ENCODE measurements at places on chromosomes 1 and 21.

- no peak for DNase-seq
These were observed 6.8 kb upstream of the TMEM183A start for GRCh38 chr1:203000217-203000944.

DNA sequence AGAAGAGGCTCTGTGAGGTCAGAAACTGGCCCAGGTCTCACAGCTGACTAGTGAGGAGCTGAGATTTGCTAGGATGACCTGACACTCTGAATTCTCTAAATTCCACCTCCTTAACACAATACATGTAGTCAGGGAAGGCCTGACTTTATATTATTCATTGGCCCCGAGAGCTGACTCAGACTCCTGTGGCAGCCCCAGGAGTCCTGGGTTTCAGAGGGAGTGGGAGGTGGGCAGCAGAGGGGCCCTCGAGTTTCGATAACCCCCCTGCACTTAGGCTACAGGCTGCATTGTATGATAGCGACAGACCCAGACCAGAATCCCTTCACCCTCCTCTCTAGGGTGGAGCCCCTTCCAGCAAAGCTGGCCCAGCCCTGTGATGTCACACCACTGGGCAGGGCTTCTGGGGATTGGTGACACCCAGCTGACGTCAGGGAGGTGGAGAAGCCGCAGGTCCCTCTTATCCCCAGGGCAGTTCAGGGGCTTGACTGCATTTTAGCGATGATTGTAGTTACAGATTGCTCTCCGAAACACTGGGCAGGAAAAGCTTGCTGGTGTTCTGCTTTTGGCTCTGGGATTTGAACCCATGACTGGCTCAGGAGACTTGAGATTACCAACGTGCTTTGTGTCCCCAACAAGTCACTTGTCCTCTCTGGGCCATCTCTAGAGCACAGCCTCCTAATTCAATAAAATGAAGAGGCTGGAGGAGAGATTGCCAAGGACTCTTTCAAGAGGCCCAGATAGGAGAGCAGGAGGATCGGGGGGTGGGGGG is 17.0 kb upstream of the GPR37L1 start:
- peak; percentile 97 for DNase-seq

DNA sequence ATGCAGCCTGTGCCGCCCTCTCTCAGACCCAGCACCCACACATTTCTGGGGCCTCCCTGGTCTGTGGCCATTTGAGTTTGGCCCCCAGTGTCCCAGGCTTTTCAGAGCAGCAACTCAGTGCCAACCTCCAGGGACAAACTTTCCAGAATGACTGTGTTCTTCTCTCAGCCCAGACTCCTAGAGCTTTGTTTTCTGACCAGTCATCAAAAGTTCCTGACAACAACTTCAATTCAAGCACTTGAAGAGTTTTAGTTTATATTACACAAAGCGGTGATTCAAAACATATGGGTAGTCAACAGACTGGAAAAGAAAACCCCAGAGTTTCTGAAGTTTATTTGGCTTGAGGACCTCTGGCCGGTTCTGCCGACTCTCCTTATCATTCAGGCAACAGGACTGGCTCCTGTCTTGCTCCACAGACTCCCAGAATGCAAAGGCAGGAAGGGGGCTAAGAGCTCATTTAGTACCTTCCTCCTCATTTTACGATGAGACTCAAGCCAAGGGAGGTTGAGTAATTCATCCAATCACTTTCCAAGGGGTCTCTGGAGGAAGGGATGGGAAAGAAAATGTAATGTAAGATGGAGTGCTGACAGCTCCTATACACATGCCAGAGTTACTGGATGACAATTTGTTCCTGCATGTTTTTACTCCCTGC is 27.0 kb upstream of the TIAM1 start:
- no peak for DNase-seq

DNA sequence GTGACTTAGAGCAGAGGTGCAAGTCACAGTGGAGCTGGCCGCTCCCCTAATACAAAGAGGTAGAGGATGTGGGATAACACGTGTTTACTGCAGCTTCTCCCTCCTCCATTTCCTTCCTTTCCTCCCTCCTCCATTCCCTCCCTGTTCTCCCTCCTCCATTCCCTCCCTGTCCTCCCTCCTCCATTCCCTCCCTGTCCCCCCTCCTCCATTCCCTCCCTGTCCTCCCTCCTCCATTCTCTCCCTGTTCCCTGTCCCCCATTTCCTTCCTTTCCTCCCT is 124.0 kb downstream of the CRYAA start:
- DNase-seq = no peak

DNA sequence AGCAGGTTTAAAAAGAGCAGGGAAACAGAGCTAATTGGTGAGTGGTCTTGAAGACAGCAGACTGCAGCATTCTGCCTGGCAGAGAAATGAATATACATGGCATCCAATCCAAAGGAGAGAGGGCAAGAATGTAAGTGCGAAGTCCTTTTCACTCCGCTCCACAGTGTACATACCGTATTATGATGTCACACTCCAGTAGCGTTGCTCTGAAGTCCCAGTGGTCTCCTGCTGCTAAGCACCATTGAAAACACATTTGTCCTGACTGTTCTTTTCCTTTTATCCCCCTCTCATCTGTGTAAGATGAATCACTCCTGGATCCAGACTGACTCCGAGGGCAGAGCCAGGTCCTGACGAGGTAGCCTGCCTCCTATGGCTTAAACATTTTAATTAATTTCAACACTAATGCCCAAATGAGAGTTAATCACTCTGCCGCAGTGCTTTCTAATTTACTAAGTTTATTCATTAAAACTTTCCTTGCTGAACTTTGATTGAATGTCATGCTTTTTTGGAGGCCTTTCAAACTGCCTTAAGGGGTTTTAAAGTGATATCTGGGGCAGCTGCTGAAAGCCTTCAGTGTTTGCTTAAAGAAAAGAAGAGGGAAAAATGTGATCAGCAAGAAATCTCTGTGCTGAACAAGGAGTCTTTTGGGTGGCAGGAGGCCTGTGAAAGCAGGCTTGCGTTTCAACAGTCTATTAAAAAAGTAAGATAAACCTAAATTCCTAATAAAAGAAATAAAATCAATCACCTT is 227.2 kb downstream of the ATG4C start:
- DNase-seq = peak; percentile 22

GRCh38 chr1:102578804-102579203 is 529.5 kb downstream of the COL11A1 start:
- DNase-seq = no peak

DNA sequence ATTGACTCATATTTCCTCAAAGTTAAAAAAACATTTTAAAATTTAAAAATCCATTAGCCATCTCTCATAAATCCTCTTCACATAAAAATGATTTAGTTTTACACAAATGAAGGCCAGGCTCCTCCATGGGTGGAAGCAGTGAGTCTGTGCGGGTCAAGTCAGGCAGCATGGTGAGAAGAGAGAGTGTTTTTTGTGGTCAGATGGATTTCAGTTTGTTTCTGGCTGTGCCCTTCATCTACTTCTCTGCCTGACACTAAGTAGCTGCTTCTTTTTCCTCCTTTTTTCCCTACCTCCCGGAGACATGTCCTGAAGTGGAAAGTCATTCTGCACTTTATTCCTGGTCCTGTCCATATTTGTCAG is 10.3 kb downstream of the PLA2G4A start:
- no peak for DNase-seq

- DNase-seq = no peak
These were observed 270.8 kb downstream of the PRDM2 start for GRCh38 chr1:13970631-13971247.

GRCh38 chr1:216045400-216045799 is 377.8 kb downstream of the USH2A start:
- DNase-seq = peak; percentile 97

DNA sequence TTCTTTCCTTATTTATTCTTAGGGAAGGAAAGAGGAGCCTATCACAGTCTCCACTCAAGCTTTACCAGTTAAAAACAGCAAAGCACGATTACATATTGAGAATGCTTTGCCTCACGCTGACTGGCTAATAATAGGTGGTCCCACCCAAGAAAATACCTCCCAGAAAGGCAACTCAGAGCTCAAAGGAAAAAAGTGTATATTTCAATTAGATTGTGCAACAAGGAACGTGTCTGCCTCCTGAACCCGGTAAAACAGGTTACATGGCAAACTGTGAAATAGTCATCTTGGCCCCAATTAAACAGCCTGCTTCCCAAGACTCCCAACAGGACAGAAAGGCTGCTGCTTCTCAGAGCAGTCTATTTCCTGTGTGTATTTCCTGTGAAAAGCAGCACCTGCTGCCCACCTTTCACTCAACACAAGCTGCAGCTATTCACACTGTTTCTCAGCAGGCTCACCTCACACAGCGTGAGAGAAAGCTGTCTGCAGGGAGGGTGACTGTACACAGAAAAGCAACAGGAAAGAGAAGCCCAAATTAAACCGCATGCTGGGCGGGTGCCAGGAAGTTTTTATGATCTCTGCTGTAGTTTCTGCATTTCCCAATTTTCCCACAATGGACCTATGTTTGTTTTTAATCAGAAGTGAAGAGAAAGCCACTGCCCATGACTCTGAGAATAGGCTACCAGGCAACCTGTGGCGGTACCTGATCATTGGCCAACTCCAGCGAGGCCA is 44.0 kb downstream of the URB1 start:
- no peak for DNase-seq

- no peak for DNase-seq
These were observed 590.9 kb upstream of the PLXNA2 start for GRCh38 chr1:208835097-208835463.

- peak; percentile 68 for DNase-seq
These were observed 91.7 kb downstream of the C1orf94 start for GRCh38 chr1:34268311-34268954.

GRCh38 chr1:203914292-203914691 is 52.9 kb downstream of the SNRPE start:
- DNase-seq = no peak

GRCh38 chr1:170568197-170568596 is 36.2 kb downstream of the GORAB start:
- DNase-seq = no peak

GRCh38 chr1:3314491-3315381 is 139.7 kb upstream of the ARHGEF16 start:
- no peak for DNase-seq

- no peak for DNase-seq
These were observed 3.1 kb downstream of the PRUNE1 start for GRCh38 chr1:151011154-151011850.

DNA sequence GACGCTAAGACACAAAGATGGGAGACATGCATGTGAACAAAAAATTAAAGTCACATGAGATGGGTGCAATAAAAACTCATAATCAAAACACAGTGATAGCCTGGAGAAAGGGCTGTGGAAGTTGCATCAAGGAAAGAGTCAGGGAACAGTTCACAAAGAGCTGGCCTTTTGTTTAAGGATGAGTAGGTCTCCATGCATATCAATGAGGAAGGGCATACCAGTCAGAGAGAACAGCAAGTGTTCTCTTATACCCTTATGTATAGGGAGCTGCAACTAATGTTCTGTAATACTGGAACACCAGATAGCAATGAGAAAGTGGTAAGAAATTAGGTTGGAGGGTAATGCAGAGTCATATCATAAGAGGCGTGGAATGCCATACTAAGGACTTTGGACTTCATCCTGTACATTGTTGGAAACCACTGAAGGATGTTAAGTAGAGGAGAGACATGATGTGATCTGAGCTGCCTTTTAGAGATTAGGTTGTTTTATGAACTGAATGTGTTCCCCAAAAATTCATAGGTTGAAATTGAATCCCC is 46.7 kb upstream of the SAMD13 start:
- DNase-seq = peak; percentile 33

- peak; percentile 86 for DNase-seq
These were observed 62.0 kb upstream of the RASAL2 start for GRCh38 chr1:178031856-178032320.

DNA sequence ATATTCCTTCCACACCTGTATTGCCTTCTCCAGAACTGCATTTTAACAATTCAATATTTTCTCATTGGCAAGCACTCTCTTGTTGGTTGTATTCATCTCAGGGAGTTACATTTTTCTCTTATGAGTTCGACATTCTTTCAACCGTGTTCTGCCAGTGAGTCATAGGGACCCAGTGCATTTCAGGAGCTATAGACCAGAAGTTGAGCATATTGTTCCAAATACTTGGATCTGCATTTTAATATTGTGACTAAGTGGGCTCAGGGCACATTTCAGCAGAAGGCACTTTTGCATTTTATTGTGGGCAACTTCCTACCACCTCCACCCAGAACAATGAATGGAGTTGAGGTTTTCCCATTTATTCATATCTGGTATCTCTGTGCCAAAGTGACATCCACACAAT is 132.8 kb downstream of the TNFSF18 start:
- peak; percentile 98 for DNase-seq

- no peak for DNase-seq
These were observed 15.0 kb upstream of the PRDM16 start for GRCh38 chr1:3053986-3054385.

DNA sequence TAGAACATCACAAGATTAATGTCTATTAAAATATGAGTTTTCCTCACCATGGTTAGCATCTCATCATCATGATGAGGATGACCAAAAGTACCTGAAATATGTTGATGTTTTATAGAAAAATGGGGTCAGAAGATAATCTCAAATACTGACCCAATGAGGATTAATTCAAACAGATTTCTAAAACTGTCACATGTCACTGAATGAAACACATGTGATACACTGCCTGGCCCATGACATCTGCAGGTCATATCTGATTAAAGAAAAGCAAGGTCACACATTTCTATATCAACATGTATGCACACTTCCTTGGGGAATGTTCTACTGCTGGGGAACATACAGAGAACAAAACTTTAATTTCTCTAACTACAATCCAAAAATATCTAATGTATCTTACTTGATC is 470.6 kb upstream of the ADGRL2 start:
- no peak for DNase-seq

DNA sequence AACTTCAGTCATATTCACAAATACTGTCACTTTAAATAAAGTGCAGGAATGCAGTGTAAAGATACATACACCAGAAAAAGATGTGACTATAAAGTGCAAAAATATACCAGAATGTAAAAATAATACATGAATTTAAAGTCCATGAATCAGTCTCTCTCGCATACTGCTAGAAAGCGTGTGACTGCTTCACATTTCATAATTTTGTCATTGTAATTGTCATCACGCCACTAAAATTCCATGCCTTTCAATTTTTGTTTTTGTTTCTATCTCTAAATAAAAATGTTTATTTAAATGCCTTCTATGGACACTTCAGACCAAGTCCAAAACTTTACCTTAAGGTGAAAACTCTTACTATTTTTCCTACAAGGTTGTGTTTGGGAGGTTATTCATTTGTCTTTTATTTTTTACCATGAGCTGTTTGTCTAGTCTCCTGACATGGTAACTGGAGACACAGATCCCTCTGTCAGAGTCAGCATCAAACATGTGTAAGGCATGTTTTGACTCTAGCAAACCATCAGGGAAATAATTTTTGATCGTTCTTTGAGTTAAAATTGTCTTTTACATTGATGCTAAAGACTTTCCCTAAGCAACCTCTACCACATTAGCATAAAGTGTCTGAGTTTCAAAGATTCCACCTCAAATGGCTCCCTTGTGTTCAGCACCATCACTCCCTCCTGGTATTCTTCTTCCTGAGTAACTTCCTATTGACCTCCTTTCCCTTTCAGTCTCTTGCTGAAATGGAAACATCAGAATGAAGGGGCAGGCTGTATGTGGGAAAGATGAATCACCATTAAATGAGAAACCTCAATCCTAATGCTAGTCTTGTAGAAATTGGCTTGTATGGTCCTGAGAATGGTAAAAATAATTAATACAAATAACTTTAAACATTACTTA is 14.0 kb upstream of the AIM2 start:
- peak; percentile 11 for DNase-seq

GRCh38 chr1:28796352-28797211 is 15.4 kb upstream of the OPRD1 start:
- DNase-seq = no peak

- DNase-seq = no peak
These were observed 43.3 kb downstream of the JAM2 start for GRCh38 chr21:25682382-25682781.

- DNase-seq = peak; percentile 49
These were observed 735 bp upstream of the BRINP3 start for GRCh38 chr1:190478149-190479049.

Measured in kidney tubule cell (primary cell).